ENCODE measurements at places on chromosomes 1 and 21.
A peak's percentile ranks its signal among the peaks of the same experiment; 100 is the strongest.

DNA sequence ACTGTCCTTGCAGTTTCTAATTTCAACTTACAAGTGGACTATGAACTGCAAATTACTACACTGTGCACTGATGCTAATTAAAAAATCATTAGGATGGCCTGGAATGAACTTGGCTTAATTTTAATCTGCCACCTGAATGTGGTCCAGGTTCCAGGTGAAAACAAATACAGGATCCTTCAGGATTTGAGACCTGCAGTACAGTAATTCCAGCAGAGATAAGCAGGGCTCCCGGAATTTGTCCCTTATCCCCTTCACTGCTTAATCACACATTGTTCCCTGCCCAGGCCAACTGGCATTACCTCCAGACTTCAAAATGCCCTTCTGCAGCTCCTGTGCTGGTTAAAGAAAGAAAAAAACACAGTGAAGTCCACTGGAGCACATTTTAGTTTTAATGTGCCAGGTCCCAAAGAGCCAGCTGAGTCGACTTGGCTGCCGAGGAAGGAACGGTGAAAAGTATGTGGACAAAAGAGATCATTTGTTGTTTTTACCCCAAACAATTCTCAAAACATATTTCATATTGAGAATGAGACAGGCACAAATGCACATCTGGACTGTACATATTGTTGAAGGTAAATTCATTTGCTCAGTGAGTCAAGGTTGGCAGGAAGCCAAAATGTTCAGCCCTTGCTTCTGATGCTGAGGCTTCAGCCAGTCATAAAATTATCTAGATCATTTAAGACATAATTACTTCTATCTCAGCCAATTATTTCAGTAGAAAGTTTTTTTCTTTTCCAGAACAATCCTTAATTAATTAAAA lies 28.3 kb downstream of the DEGS1 start:
- no peak for DNase-seq

- no peak for DNase-seq
These were observed 460 bp upstream of the ADORA1 start for GRCh38 chr1:203126866-203127665.

DNA sequence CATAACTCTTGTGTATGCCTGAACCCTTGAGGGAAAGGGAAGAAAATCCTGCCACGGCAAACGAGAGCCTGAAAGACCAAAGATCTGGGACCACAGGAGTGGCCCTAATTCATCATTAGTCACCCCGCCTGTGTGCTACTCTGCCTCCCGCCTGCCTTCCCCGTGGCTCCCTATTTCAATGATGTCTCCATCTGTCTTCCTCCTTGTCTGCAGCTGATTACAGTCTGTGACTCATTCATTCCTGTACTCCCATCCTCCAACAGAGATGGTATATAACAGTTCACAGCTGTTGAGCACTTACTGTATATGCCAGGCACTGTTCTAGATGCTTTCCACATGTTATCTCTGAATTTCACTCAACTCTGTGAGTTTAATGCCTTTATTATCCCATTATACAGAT lies 96.6 kb downstream of the SEC16B start:
- no peak for DNase-seq

DNA sequence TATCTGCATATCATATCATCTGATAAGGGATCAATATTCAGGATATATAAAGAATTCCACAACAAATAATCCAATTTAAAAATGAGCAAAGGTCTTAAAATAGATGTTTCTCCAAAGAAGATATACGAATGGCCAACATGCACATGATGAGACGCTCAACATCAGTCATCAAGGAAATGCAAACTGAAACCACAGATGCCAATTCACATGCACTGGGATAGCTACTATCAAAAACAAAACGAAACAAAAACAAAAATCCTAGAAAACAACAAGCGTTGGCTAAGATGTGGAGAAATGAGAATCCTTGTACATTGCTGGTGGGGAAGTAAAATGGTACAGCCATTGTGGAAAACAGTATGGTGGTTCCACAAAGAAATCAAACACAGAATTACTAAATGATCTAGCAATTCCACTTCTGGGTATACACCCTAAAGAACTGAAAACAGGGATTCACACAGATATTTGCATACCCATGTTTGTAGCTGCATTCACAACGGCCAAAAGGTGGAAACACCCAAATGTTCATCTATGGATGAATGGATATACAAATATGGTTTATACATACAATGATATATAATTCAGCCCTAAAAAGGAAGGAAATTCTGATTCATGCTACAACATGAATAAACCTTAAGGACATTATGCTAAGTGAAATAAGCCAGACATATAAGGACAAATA lies 79.4 kb downstream of the PCSK9 start:
- DNase-seq = no peak

DNA sequence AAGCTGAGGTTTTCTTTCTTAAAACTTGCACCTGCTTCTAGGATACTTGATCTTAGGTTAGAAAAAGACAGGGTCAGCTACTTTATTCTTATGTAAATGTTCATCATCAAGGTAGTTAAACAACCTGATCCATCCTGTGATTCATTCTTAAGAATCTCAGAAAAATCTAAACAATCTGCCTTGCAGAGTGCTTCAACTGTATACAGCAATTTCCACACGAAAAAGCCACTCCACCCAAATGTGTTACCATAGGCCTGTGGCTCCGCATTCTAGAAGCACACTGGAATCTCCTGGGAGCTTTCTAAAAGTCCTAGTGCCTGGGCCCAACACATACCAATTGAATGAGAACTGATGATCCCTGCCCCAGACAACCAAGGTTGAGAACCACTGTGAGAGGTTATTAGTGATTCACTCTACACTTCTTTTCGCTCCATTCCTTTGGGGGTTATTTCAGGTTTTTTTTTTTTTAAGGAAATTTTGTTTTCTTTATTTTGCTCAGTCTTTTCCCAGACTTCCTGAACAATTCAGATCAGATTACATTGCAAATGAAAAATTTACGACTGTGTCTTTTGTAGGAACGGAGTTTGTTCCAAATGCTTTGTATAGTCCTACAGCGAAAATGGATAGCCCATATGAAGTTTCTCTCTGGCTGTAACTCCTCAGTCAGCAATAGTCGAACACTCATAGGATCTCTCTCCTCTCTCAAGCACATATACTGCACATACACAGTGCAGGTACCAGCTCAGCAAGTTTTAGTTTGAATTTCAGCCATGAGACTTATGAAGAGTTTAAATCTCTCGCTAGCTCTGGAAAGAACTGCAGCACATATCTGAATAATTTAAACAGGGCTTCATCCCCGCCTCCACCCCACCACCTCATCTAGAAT lies 16.1 kb downstream of the SMYD2 start:
- DNase-seq = no peak

DNA sequence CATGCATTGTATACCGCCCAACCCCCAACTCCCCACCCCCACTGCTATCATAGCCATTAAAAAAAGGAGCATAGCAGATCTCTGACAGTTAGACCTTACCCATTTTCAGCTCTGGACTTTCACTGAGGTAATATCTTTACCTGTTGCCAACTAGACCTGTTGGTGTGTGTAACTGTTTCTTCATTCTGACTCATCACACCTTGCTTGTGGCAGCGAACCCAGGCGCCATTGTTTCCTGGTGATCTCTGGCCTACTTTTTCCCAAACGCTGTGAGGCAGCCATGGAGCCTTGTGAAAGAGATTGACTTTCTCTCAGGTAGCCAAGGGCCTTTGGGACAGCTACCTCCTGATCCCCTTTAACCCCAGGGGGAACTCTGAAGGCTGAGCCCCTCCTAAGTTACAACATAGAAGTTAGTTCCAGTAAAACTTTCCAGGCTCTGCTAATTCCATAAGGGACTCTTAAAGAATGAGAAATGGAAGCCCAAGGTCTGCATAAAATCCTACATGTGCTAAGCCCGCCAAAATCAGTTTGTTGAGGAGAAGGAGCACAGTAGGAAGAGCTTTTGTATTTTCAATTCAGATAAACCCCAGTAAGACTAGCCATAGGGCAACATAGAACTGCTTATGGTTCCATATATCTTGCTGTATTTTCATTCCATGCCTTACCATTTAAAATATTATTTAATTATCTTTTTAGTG lies 196.1 kb upstream of the CAMK1G start:
- DNase-seq = no peak

GRCh38 chr1:180577361-180577760 lies 18.6 kb downstream of the OVAAL start:
- no peak for DNase-seq

- DNase-seq = no peak
These were observed 139.7 kb downstream of the RERE start for GRCh38 chr1:8677782-8678181.

GRCh38 chr1:80639777-80640533 lies 1160.8 kb upstream of the ADGRL2 start:
- DNase-seq = no peak

- DNase-seq = no peak
These were observed 11.8 kb upstream of the KIAA0040 start for GRCh38 chr1:175204330-175204729.

GRCh38 chr1:117838911-117839310 lies 90.5 kb downstream of the GDAP2 start:
- DNase-seq = no peak

DNA sequence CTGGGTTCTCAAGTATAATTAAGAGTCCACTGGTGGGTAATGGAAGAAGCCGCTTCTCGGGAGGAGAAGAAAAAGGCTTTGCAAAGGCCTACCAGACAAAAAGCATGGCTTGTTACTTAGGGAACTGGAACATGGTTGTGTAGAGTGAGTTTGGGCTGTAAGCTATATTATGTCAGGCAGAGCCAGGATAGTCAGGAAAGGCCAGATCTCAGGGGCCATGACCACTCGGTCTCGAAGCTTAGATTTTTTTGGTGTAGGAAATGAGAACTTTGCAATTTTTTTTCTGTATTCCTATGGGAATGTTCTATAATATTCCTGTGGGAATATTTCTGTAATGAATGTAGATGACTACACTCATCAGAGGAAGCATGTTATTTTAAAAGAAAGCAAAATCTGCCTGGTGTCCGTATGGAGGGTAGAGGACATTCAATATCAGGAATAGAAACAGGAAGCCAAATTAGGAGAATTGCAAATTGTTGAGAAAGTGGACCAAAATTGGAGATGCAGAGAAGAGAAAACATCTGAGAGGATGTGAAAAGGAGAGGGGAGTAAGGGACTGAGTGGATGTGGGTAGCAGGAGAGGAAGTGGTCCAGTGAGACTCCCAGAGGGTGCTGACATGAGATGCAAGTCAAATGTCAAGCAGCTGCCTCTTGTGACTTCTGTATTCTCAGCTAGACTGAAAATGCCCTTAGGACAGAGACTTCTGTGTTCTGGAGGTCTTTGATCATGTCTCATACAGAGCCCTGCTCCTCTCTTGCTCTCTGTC lies 45.2 kb upstream of the HAO2 start:
- no peak for DNase-seq

- peak; percentile 10 for DNase-seq
These were observed 40.9 kb upstream of the ZBTB18 start for GRCh38 chr1:244010191-244010590.

GRCh38 chr21:36706951-36707762 lies 8.2 kb downstream of the SIM2 start:
- DNase-seq = no peak

GRCh38 chr1:62682531-62682930 lies 5.7 kb downstream of the DOCK7 start:
- no peak for DNase-seq

DNA sequence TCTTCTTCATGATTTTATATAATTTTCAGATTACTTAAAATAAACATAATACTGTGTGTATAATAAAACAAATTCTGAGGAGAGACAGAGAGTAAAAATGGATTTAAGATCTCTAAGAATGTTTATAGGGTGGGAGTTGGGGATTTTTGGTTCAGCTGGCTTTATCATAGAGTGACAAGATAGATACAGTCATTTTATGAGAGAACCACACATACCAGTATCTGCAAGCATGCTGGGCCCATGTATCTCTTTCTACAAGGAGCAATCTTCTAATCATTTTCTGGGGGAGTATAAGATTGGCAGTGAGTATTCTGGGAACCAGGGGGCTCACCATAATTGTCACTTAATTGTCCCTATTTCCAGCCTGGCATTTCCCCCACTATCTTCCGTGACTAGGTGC lies 64.3 kb upstream of the DUSP10 start:
- no peak for DNase-seq

GRCh38 chr1:167430134-167430848 lies 88.0 kb downstream of the CD247 start:
- no peak for DNase-seq

DNA sequence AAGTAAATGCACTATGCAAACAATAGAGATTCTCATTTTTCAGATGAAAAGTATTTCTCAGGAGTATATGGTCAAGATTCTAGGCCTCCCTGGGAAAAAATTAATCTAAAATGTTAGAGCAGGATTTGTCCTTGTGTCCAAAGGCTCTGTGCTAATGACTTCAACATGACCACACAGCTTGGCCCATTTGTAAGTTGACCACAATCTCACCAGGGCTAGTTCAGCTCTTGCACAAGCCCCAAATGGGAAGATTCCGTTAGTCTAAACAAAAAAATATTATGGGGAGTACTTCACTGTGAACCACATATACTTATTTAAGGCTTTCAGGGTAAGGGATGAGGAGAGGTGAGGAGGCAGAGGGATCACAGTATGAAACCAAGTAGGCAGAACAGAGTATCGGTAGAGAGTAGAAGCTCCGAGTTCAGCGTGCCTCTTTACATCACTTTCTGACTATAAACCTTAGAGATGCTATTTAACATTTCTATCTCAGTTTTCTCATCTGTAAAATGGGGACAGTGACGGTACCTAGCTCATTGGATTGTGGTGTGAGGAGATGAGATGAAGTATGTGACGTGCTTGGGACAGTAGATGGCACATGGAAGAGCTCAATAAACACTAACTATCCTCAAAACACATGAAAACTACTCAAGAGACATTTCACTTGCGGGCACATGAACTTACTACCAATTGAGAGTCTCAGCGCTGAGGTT lies 37.8 kb upstream of the CTTNBP2NL start:
- DNase-seq = no peak

GRCh38 chr1:32647308-32648134 lies 2.8 kb downstream of the ZBTB8OS start:
- no peak for DNase-seq

GRCh38 chr1:95941121-95941798 lies 707.2 kb downstream of the RWDD3 start:
- no peak for DNase-seq

- DNase-seq = no peak
These were observed 30.8 kb upstream of the GTF2B start for GRCh38 chr1:88922214-88922613.

DNA sequence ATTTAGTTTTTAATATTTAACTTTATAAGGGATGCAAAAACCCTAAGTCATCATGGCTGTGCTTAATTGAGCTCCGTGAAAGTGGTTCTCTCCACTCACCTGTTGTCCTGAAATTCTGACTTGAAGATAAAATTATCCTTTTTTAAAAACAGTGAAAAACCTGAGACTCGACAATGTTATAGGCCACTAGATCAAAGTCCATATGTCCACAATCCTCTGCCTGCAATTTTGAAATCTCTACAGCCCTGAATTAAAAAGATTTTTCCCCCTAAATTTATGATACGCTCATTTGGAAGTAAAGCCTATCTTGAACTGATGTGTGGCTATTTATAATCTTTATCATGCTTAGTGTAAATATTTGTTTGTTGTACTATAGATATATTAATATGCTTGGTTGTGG lies 18.7 kb downstream of the OSBPL9 start:
- DNase-seq = no peak

Data from stimulated activated CD4-positive, alpha-beta T cell treated with anti-CD3 and anti-CD28 coated beads, Interleukin-1b, Interleukin-23, amount 100 ng/mL, for 1 hour (primary cell).